ENCODE measurements at places on chromosomes 7 and 10.

- no peak for DNase-seq
Measured at GRCh38 chr7:126574276-126575250, 678.2 kb downstream of the GRM8 start.

- no peak for DNase-seq
Measured at GRCh38 chr10:68261132-68261856, 29.4 kb upstream of the ATOH7 start.

GRCh38 chr10:53536322-53536721 is 763.7 kb upstream of the MBL2 start:
- no peak for DNase-seq

GRCh38 chr10:27390681-27391080 is 113.4 kb upstream of the RAB18 start:
- DNase-seq: no peak

- no peak for DNase-seq
Measured at GRCh38 chr7:136914016-136914415, 45.6 kb downstream of the CHRM2 start.

Measured in stimulated activated CD8-positive, alpha-beta memory T cell treated with anti-CD3 and anti-CD28 coated beads, Interleukin-4, amount 100 ng/mL, for 24 hours (primary cell).